ENCODE measurements at places on chromosomes 12 and 14.

DNA sequence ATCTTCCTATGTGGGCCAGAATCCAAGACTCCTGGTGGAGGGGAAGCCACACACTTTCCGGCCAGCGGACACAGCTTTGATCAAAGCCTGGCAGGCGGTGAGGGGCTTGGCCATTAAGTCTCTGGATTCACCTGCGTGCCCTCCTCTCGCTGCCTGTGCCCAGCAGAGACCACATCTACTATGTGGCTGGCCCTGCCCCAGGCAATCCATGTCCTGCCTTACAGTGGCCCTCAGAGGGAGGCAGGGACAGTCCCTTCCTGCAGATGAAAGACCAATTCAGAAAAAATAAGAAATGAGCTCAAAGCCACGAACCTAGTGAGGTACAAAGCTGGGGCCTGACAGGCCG, 82.7 kb upstream of the GPR68 start:
- no peak for DNase-seq

GRCh38 chr14:31927348-31927832, 149.7 kb upstream of the ARHGAP5 start:
- DNase-seq: no peak

DNA sequence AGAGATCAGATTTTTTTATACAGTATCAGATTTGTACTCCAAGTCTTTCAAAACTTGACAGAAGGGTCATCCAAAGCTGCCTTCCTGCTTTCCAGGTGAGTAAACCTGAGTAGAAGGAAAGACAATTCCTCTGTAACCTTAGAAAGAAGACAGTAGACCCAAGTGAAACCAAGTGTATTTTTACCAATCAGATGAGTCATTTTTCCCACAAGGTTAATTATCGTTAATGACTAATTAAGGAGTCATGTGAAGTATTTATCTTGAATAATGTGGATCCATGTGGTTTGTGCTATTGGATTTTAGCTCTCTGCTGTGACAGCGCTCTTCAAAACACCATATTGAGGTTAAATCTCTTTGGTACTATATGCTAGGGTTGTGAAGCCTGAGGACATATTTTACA, 74.0 kb upstream of the PELI2 start:
- DNase-seq: no peak

DNA sequence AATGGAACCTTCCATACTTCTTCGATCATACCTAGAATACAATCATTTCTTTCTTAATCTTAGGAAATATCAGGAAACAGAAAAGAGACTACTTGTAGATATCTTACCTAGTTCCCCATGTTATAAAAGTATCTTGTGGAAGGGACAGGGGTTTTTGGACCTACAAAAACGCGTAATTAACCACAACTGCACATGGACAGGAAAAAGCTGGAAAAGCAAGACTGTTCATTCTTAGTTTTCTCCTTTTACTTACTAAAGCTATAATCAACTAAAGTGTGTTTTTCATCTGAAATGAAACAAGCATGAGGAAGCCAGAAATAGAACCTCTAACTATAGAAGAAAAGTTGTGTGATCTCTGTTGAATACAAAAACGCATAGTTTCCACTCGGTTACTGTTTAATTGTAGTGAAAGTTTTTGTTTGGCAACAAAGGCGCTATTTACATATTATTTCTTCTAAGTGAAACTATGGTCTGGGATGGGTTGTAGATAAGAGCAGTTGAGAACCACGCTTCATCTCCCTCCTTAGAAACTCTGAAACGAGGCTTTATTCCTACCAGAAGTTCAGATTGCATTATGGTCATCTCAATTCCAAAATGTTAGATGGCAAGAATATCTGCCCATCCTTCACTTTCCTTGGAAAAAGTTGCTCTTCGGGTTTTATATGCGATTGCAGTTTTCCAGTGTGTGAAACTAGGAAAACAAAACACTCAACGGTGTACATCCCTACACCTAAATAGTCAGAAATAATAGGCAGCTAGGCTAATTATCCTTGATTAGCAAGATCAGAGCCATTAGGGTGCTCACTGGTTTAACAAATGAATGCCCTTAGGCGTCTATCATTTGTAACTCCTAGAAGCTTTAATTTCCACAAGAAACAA, 1.1 kb downstream of the BCAT1 start:
- DNase-seq: peak; percentile 52

DNA sequence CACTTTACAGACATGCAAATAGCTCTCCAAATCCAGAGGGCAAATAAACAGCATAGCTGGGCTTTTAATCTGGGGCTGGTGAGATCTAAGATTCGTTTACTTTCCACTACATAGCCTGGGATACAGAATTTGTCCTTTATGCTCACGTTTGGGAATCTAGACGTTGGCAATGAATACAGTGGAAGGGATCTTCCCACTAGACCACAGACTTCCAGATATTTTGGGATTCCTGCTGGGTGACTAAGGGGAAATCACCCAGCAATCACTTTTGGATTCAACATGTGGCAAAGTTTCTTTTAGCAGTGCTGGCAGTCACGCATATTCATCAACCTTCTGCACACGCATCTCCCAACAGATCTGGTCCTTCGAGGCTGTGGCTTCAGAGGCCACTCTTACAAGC, 23.5 kb downstream of the APPL2 start:
- no peak for DNase-seq

DNA sequence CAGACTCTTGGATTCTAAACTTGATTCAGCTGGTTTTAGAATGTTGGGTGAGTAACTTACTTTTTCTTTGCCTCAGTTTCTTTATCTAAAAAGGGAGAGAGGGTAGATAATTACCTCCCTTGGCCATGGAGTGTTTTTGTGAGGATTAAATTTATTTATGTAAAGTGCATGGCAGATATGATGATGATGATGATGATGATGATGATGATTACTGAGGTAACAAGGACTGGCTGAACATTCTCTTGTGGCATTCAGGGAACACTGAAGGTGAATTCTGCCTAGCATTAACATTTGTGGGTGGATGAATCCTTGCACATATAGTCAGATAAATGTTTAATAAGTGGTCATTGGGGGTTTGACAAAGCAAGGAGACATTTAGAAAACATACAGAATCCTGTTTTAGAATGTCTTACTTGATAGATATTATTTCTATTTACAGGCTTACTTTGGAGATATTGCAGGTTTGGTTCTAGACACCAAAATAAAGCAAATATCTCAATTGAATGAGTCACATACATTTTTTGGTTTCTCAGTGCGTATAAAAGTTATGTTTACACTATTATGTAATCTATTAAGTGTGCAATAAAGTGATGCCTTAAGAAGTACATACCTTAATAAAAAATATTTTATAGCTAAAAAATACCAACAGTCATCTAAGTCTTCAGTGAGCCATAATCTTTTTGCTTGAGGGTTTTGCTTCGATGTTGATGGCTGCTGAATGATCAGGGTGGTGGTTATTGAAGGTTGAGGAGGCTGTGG, 123.2 kb downstream of the SNAPC1 start:
- no peak for DNase-seq

DNA sequence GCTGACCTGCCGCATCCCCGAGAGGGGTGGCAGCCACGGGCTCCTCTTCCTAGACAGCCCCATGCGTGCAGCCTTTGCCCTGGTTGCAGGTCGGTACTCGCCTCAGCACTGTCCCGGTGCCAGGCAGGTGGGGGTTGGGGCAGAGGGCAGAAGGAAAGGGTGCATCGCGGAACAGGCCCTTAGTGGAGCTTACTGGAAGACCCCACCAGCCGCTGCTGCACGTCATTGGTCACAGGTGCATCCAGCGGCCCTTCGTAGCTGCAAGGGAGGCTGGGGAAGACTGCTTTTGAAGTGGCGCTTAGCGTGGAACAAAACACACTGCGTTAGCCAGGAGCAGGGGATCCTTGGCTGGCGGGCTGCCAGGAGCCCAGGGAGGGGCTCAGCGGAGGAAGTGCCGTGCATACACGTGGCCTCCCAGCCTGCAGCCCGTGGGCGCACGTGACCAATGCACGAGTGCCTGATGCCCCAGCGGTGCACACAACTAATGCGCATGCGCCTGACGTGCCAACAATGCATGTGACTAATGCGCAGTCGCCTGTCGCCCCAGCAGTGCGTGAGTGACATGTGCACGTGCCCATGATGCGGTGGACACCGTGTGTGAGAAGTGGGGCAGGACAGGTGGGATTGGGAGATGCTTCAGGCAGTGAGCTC, 5.0 kb upstream of the EP400 start:
- DNase-seq: peak; percentile 35

DNA sequence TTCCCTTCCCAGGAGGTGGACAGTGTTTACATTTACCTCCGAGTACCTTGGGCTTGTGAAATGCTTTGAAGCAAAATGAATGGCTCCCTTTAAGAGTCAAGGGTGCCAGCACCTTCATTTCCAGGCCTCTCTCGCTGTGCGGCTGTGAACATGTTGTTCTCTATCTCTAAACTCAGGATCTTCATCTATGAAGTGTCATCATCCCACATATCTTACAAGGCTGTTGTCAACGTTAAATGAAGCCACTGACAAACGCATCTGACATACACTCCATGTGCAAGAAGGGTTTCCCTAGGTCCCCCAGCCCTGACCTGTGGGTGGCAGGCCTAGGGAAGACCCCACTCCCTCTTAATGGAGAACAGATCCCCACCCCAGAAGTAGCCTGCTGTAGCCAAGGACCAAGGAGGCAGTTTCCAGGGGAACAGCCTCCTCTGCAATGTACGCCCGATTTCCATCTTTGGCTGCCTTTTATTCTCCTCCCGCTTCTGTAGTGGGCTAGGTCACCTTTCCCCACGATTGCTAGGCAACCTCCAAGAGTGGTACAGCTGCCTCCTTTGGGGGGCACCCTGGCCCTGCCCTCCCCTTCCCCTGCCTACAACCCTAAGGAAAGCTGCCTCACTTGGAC, 7.6 kb downstream of the ACTN1 start:
- no peak for DNase-seq

GRCh38 chr14:71212683-71213107, 305.4 kb downstream of the PCNX1 start:
- DNase-seq: no peak

DNA sequence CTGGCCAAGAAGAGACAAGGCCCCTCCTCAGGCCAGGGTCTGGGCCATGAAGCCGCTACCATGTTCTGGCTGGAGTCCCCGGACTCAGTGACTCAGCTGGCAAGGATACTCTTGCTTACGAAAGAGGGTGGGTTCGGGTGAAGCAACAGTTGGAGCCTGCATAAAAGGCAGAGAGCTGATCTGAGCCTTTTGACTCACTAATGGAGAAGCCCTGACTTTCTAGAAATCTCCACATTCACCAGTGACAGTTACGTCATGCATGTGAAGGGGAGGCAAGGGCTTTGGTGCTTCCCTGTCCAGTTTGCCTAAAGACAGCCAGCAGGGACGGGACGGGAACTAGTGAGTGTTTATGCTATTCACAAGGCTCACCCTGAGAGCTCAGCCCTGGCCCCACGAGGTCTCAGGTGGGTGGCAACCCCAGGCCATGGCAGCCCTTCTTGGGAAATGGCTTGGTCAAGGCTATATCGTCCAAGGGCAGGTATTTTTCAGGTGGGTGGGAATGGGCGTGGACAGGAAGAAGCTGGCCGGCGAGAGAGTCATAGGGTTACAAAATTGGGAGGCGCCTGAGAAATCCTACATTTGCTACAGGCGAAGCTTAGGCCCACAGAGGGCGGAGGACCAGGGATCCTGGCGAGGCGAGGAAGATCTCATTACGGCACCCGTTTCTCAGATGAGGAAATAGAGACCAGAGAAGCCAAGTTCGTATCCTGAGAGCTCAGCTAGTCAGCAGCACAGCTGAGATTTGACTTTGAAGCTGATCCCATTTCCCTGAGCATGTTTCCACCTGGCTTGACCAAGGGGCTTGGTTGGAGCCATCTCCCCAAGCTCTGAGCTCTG, 314.6 kb downstream of the BCL11B start:
- peak; percentile 89 for DNase-seq

DNA sequence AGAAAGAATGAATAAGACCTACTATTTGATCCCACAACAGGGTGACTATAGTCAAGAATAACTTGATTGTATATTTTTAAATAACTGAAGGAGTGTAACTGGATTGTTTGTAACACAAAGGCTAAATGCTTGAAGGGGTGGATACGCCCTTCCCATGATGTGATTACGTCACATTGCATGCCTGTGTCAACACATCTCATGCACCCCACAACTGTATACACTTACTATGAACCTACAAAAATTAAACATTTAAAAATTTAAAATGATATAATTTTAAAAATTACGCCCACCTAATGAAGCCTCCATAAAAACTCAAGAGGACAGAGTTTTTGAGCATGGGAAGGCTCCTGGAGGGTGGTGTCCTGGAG, 94.5 kb downstream of the SCARB1 start:
- DNase-seq: no peak

DNA sequence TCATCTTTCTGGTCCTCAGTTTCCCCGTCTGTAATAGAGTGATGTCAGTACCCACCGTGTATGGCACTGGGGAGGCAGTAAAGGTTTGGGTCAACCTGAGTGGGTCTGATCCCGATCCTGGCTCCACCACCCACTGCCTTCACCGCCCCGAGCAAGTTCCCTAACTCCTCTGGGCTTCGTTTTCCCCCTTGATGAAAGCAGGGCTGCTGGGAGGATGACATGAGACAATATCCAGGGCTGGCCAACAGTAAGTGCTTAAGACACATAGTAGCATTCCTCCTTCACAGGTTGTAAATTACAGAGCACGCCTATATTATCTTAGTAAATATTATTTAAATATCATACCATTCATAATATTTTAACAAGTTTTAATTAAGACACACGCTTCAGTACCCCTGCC, 595 bp downstream of the PLEK2 start:
- DNase-seq: no peak

DNA sequence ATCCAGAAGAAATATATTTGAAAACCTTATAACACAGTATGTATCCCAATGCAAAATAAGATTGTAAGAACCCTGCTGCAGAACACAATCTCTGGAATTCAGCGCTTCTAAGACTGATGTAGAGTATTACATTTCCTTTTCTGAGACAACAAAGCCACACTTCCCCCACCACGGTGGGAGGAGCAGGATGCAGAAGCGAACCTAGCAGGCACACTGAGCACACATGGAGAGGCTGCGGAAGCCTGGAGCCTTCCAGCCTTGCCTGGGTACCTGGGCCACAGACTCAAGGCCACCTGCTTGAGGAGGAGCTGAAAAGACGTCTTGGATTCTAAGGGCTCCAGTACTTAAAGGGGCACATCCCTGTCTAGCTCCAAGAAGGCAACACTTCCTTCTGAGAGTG, 46.4 kb downstream of the TCHP start:
- DNase-seq: no peak

GRCh38 chr12:78793982-78794381, 70.6 kb upstream of the SYT1 start:
- DNase-seq: no peak

GRCh38 chr12:130615861-130616345, 100.2 kb downstream of the RIMBP2 start:
- no peak for DNase-seq

DNA sequence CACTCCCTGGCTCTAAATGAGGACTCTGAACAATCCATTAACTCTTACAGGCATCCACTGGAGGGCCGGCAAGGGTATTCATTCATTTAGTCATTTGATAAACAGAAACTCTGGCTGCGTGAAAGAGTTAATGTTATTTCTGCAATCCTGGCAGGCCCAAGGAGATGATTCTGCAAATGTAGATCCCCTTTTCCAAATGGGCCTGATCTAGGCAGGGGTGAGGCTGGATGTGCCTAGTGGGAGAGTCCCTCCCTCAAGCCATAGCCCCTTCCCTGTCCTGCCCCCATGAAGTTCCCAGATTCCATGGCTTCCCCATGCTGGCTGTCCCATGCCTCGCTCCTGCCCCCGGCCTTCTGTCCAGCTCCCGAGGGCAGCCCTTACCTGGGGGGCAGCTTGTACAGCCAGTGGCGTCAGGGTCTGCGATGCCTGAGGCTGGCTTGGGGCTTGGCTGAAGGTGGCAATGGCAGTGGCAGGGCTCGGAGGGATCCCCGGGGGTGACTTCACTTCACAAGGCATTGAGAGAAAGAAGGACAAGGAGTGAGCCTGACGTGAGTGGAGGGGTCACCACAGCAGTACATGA, 18.4 kb downstream of the POU6F1 start:
- DNase-seq: no peak

Measured in NB4 (cell line).